ENCODE measurements at places on chromosomes 13 and 19. TPM values are rescaled to one million over a fixed set of nuclear protein-coding genes. Genes with fewer than 3 reads are reported as not detected.

The CACNG7 gene
- 0.09 TPM for polyA plus RNA-seq

The MBD3L3 gene
- not detected for polyA plus RNA-seq

The SLAIN1 gene
- polyA plus RNA-seq: 3.4 TPM

The ZNF419 gene
- 8.0 TPM for polyA plus RNA-seq

The CLEC17A gene
- not detected for polyA plus RNA-seq

The PTGER1 gene
- polyA plus RNA-seq: 1.6 TPM

The FAM216B gene
- not detected for polyA plus RNA-seq

The BLVRB gene
- polyA plus RNA-seq: 200 TPM

The KLF5 gene
- polyA plus RNA-seq: 19.6 TPM

The MCEMP1 gene
- polyA plus RNA-seq: 1.1 TPM

The MISP3 gene
- polyA plus RNA-seq: 2.6 TPM

The FCAR gene
- 0.67 TPM for polyA plus RNA-seq

The PCDH20 gene
- polyA plus RNA-seq: 0.99 TPM

The ITGBL1 gene
- polyA plus RNA-seq: 21.2 TPM

The PSG1 gene
- not detected for polyA plus RNA-seq

The DENND1C gene
- polyA plus RNA-seq: 1.4 TPM

The KIR2DL1 gene
- polyA plus RNA-seq: 0.06 TPM

The UBE2L5 gene
- 0.20 TPM for polyA plus RNA-seq

The SHD gene
- polyA plus RNA-seq: 0.04 TPM

The DHDH gene
- polyA plus RNA-seq: 0.75 TPM

The C2CD4C gene
- polyA plus RNA-seq: 0.77 TPM

The GRIK5 gene
- polyA plus RNA-seq: 8.6 TPM

All from urinary bladder (tissue), 4 donors.